ENCODE measurements at places on chromosomes 4 and X. TPM values are rescaled to one million over a fixed set of nuclear protein-coding genes. Genes with fewer than 3 reads are reported as not detected.

DNA sequence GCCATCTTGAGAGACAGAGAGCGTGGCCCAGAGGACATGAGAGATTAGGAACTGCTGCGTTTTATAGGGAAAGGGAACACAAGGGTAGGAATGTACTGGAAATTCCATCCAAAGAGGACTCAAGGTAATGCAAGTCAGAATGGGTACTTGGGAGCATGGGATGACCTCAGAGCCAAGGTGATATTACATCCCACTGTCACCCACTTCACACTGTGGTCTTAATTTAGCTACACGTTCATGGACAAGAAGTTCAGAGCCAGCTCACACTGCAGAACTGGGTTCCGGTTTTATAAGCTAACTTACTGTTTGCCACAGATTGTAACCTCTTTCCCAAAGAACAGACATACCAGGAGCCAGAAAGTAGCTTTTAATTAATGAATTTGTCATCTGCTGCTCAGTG, 244.7 kb downstream of the CBR4 start:
- DNase-seq, result no peak

DNA sequence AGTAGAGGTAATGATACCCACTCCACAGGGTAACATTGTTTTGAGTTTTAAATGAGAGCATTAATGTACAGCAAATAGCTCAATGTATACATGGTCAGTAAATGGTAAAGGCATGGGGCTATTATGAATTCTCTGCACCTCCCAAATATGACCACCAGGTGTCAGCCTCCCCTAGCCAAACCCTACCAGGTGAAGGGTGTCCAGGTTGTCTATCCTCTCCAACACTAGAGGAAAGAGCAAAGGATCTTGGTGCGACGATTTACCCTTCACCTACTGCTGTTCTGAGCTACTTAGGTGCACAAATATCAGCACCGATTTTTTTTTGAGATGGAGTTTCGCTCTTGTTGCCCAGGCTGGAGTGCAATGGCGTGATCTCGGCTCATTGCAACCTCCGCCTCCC, 26.5 kb upstream of the XIAP start:
- DNase-seq, result peak; percentile 18

DNA sequence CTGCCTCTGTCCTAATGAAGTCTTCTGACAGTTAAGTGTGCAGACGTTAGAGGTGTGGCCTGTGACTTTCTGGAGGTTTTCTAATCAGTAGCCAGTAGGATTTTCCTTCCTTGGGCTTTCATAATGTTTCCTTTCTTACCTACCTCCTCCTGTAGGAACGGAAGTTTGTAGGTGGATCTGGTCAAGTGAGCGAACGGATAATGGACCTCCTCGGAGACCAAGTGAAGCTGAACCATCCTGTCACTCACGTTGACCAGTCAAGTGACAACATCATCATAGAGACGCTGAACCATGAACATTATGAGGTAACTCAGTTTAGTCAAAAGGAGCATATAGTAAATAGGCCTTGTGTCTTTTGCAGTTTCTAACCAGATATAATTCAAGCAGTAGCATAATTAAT, 75.0 kb downstream of the MAOA start:
- no peak for DNase-seq

DNA sequence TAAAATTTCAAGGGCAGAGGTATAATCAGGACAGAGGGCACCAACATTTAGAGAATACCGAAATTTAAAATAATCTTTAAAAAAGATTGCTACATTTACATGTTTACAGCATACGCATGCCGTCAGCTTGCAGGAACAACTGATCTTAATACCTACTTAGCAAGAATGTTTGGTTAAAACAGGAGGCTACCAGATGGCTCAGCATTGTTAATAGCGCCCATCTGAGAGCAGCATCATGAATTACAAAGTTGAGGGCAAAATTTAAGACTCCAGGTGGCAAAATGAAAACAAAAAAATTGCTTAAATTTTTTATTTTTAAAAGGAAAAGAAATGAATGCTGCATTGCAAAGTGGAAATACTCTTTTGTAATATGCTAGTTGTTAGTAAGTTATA, 241.3 kb downstream of the C4orf33 start:
- DNase-seq, result no peak

DNA sequence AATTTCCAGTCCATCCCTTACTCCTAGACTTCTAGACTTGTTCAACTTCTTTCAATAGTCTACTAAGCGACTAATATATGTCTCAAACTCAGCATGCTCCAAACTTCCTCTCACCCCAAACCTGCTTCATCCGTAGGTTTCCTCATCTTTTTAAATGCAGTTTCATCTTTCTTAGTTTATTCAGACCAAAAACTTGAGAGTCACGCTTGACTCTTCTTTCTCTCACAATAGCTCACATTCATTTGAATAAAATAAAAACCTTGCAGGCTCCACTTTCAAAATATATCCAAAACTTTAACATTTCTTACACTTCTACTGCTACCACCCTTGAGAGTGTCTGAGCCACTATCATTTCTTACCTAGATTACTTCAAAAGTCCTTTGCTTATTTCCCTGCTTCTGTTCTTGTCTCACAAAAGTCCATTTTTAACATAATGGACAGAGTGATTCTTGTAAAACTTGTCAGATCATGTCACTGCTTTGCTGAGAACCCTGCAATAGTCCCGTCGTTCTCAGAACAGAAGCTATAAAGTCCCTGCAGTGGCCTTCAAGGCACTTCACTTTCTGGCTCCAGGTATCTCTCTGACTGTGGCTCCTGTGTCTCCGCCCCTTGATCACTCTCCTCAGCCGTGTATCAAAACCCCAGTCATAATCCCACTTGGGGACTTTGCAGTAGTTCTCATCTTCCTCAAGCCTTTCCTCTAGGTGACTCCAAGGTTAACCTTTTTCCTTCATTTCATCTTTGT, 167.6 kb downstream of the ARHGAP24 start:
- DNase-seq, result no peak

DNA sequence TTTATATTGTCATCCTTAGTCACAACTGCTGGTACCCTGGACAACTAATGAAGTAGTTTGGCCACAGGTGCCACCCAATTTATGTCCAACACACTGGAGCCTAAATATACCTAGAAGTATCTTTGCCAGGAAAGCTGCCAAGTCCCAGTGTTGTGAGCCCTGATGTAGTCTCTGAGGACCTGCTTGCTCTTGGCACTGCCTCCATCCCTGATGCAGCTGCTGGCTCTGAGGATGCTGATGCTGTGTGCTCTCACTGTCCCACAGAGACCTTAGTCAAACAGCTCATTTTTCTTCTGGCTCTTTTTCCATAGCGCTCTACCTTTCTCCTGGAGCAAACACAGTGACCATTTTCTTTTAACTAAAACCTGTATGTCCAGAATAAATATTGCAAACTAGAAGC, 1535.4 kb upstream of the ADGRL3 start:
- DNase-seq, result no peak

DNA sequence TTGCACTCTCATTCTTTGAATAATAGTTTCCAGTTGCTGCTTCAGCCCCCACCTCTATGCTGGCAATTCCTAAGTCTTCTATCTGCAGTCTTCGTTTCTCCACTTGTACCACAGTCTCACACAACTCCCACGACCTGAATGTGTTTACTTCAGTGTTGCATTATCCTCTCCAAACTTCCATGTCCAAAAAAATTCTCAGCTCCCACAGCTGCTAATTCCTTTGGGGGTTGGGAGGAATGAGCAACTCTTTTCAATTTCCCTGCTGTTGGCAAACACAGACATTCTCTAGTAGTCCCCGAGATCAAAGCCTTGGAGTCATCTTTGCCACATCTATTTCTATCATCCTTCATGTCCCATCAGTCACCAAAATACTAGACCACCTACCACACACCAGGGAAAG, 14.4 kb upstream of the CDS1 start:
- no peak for DNase-seq

DNA sequence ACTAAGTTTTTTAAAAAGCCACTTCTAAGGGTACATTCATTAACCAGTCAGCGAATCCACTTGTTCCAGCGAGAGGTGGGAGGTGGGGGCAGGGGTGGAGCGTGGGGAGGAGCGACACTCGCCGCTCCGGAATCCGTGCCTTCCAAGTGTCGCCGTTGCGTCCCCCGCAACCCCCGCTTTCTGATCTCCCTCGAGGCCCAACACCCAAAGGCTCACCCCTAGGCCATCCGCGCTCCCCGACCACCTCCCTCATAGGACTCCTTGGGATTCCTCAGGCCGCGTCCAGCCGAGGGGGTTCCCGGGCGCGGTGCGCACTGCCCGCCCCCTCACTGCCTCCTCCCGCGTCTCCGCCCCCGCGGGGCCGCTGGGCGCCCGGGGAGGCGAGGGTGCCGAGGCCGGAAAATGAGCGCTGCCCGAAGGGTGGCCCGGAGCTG, 108.1 kb upstream of the STOX2 start:
- DNase-seq, result no peak

- peak; percentile 44 for DNase-seq
Observed at GRCh38 chrX:110450050-110450449, 91.4 kb downstream of the RTL9 start.

GRCh38 chr4:56130606-56131155, 181.9 kb downstream of the CEP135 start:
- DNase-seq, result no peak

GRCh38 chr4:180794333-180794732, 1448.9 kb upstream of the TENM3 start:
- no peak for DNase-seq

DNA sequence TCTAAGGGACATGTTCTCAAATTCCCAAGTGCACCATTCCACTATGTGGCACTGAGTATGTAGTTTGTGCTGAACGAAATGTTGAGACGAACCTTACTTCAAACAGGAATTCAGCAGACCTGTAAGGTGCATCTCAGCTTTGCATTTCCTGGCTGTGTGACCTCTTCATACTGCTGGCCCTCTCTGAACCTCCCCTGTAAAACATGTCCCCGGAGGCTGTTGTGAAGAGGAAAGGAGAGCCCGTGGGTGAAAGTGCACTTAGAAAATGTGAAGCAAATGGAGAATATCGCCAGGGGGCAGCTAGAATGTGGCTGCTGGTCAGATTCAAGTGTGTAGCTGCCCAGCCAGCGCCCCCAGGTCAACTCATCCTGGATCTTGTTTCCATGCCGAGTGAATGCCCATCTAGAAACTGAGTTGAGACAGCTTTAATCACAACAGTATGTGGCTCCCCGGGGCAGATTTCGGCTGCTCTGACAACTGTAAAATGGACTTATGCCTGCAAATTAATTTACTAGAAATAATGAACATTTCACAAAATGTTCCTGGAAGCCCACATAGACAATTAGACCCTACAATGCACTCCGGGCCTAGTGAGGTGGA, 263.3 kb downstream of the EVC2 start:
- no peak for DNase-seq

DNA sequence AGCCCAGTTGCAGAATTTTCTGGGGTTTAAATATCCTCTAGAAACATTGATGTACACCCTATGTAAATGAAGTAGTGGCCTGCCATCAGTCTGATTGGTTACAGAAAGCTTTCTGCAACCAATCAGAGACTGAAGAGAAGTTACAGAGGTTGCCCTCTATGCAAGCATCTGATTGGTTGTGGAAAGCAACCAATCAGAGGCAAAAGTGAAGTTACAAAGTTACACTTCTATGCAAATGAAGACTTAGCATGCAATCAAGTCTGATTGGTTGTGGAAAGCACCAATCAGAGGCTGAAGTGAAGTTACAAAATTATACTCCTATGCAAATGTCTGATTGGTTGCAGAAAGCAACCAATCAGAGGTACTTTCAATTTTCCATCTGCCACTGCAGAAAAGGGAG, 51.9 kb upstream of the USP9X start:
- DNase-seq, result no peak

DNA sequence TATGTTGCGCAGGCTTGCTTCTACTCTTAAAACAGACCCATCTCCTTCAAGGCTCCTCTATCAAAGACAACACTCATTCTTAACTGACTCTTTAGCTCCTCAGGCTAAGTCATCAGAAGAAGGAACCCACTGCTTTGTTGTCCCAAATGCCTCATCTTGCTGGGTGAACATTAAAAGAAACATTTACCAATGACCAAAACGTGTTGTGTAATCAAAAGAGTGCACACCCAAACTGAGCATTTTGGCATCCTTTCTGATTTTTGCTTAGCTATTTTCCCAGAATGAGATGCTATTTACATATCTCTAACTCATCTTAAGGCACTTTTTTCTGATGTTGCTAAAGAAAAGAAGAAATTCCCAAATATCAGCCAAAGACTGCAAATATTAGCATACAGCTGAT, 131.7 kb upstream of the VCX3A start:
- DNase-seq, result no peak

- no peak for DNase-seq
Observed at GRCh38 chr4:110639207-110640090, 16.6 kb upstream of the PITX2 start.

GRCh38 chr4:5700459-5700858, 7.9 kb downstream of the EVC2 start:
- DNase-seq, result no peak

GRCh38 chr4:185672618-185673017, 137.3 kb upstream of the PDLIM3 start:
- no peak for DNase-seq

GRCh38 chrX:148601034-148601433, 100.6 kb downstream of the AFF2 start:
- no peak for DNase-seq

DNA sequence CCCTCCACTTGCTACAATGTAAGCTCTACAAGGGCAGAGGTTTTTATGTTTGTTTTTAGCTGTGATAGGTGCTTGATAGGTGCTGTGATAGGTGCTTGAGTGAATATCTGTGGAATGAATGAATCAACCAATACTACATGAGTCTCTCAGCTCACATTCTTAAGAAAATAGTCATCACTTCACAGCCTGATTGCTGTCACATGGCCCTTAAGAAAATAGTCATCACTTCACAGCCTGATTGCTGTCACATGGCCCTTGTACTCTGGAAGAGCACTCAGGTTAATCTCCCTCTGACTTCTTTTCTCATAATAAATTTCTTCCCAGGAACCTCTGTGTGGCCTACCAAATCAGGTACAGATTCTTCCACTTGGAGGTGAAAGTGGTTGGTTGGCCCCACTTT, 335.2 kb downstream of the TENM3 start:
- DNase-seq, result no peak

GRCh38 chrX:54048412-54048811, 4.1 kb upstream of the PHF8 start:
- no peak for DNase-seq

GRCh38 chr4:153451911-153452657, 14.1 kb upstream of the TMEM131L start:
- no peak for DNase-seq

The ENOX2 gene
- total RNA-seq, result 13.0 TPM

The GAGE12E gene
- total RNA-seq, result not detected

The GPR119 gene
- not detected for total RNA-seq

The MAGEB17 gene
- not detected for total RNA-seq

The DGAT2L6 gene
- total RNA-seq, result not detected

The PLK4 gene
- total RNA-seq, result 4.0 TPM

The FDCSP gene
- not detected for total RNA-seq

The ERVMER34-1 gene
- total RNA-seq, result not detected

The GYPA gene
- not detected for total RNA-seq

The RP2 gene
- 4.9 TPM for total RNA-seq

The TLR3 gene
- 0.24 TPM for total RNA-seq

The PDZD4 gene
- 10.5 TPM for total RNA-seq

The NCAPG gene
- 0.29 TPM for total RNA-seq

The CC2D2A gene
- total RNA-seq, result not detected

The SMR3A gene
- not detected for total RNA-seq

Data from naive thymus-derived CD4-positive, alpha-beta T cell (primary cell).